Activated naive CD8-positive, alpha-beta T cell treated with anti-CD3 and anti-CD28 coated beads, Interleukin-2, amount 10 ng/mL, durations not matched to agents 7 days and 5 days (primary cell): ENCODE measurements at places on chromosomes 6 and 20.

DNA sequence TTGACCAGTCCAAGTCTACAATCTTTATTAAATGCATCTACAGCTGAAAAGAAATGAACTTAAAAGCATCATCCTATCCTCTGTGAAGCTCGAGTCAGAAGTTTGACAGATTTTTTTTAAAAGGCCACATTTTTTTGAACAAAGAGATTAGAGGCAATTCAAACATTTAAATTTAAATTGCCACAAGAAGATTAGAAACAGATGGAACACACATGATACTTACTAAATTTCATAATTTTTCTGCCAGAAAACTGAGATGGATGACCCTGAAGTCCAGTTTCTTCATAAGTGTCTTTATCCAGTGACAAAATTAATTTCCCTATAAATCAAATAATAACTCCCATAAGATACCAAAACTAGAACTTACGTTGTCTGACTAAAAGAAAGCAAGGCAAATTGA lies 4.3 kb downstream of the RPP40 start:
- DNase-seq: no peak

- no peak for DNase-seq
Measured at GRCh38 chr6:2969549-2969948, 1.8 kb downstream of the SERPINB6 start.

GRCh38 chr6:136736281-136736960 lies 55.9 kb downstream of the MAP3K5 start:
- no peak for DNase-seq

DNA sequence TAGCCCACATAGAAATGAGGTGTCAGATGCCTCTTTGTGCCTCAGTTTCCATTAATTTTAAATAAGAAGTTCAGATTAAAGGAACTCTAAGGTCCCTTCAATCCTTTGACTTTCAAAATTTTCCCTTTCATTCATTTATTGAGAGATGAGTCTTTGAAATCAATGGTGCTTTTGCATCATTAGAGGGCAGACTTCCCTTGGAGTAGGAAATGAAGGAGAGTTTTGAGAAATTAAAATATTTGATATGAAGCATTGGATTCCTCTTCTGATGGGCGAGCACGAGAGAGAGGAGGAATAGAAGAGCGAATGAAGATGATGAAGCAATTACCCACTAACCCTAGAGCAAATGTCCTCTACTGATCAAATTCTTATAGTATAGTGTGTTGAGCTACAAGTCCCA lies 105.7 kb downstream of the EDN1 start:
- DNase-seq: no peak

DNA sequence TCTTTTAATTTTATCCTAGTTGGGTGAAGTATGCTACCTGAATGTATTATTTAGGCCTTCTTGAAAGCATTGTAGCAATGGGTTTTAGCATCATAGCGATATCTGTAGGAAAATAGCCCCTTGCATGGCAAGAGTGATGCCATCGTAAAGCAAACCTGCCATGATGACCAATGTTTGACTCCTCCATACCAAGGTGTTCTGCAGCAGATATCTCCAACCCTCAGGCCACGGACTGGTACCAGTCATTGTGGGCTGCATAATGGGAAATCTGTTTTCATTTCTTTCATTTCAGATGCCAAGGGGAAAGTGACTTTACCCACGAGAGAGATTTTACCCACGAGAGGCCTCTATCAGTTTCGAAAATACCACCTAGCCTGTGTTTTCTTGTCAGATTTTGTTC lies 6.2 kb downstream of the TXLNB start:
- DNase-seq: no peak

- no peak for DNase-seq
Measured at GRCh38 chr20:56780266-56780665, 151.2 kb downstream of the TFAP2C start.

GRCh38 chr6:80488190-80488589 lies 381.7 kb downstream of the BCKDHB start:
- no peak for DNase-seq
